ENCODE measurements at places on chromosomes 6 and 20.

DNA sequence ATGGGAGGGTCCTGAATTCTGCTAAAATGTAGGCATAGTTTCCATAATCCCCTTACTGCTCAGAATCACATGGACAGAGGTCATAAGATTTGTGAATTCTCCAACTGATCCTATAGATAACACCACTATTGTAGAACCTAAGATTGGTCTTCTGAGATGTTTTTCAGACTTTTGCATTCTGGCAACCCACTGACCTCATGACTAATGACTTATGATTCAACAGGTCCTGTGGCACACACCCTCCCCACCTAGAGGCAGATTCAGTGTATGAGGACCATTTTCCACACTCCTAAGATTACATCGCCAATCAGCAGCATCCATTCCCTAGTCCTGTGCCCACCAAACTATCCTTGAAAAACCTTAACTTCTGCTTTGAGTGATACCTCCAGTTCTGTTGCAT, 207.2 kb downstream of the BTBD9 start:
- peak; percentile 7 for DNase-seq

- no peak for DNase-seq
Observed at GRCh38 chr20:50009521-50010454, 27.0 kb downstream of the SNAI1 start.

DNA sequence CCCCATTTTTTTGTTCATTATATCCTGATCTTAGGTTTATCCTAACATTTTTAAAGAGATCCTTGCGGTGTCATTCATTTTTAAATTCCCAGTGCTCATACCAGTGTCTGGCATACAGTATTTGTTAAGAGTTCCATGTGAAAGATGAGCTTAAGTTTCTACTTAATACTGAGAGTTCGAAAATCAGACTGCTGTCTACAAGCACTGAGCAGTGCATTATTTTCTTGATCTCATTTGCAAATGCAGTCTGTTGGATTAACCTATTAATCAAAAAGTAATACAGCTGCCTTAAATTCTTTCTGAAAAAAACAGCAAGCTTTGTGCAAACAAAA, 663 bp downstream of the COQ3 start:
- no peak for DNase-seq

- DNase-seq: no peak
Observed at GRCh38 chr6:111794727-111795452, 78.4 kb downstream of the FYN start.

DNA sequence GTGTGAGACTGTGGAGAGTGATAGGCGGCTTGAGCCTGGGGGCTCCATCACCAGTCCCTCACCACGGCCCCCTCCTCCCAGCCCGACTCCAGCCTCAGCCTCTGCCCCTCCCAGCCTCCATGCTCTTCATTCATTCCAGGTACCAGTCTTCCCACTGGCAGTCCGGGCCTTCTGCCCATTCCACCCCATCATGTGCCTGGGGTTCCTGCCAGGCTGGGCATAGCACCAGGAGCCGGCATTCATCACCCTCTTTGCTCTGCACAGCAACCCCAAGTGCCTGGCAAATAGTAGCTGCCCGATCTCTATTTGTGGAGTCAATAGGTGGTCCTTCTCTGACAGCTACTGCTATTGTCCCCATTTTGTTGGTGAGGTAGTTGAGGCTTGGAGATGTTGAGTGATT, 39.6 kb upstream of the GTSF1L start:
- DNase-seq: no peak

DNA sequence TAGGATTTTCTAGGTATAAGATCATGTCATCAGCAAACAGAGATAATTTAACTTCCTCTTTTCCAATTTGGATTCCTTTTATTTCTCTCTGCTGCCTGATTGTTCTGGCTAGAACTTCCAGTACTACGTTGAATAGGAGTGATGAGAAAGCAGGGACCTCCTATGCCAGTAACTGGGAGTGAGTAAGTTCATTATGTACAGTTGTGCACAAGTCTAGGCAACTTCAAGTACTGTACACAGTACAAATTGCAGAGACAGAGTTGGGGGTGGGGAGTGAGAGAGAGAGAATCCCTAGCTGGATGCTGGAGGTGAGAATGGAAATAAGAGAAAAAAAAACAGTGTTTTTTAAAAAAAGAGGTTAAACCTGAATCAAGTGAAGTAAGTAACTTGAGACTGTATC, 210.2 kb downstream of the MMUT start:
- no peak for DNase-seq

DNA sequence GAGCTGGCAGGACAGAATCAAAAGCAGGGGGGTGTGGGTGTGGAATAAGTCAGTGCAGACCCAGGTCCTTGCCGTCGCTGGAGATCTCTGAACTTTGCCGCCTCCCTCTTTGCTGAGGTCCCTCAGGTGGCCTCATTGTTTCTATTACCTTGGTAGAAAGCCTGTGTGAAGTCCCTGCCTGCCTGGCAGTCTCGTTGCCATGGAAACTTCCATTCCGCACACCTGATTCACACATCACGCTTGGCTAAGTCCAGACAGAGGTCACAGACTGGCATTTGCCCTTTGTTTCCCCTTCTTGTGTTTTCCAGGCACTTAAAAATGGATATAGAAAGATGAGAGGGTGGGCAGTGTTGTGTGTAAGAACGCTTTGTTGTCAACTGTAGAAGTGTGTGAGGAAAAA, 260.6 kb downstream of the PRL start:
- DNase-seq: no peak

- DNase-seq: no peak
Observed at GRCh38 chr6:49479308-49479970, 16.3 kb downstream of the CENPQ start.

GRCh38 chr6:43723737-43724295, 36.2 kb upstream of the MRPS18A start:
- DNase-seq: peak; percentile 53

- no peak for DNase-seq
Observed at GRCh38 chr20:33408716-33409654, 7.7 kb upstream of the CDK5RAP1 start.

DNA sequence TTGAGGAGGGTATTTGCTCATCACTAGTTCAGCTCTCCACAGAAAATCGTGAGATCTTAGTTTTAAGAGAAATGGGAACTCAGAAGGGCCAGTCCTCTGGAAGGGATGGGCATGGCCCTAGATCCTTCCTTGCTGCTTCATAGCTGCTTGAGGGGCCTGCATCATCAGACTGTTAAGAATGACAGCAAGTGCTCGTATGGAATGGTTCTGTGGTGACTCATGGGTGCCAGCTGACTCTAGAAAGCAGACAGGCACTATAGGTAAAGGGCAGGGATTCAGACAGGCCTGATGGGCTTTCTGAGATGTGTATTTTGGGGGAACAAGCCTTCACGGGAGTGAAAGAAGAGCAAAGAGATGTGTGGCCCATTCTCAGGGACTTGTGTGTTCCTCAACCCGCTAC, 90.8 kb downstream of the MYLK4 start:
- DNase-seq: no peak

DNA sequence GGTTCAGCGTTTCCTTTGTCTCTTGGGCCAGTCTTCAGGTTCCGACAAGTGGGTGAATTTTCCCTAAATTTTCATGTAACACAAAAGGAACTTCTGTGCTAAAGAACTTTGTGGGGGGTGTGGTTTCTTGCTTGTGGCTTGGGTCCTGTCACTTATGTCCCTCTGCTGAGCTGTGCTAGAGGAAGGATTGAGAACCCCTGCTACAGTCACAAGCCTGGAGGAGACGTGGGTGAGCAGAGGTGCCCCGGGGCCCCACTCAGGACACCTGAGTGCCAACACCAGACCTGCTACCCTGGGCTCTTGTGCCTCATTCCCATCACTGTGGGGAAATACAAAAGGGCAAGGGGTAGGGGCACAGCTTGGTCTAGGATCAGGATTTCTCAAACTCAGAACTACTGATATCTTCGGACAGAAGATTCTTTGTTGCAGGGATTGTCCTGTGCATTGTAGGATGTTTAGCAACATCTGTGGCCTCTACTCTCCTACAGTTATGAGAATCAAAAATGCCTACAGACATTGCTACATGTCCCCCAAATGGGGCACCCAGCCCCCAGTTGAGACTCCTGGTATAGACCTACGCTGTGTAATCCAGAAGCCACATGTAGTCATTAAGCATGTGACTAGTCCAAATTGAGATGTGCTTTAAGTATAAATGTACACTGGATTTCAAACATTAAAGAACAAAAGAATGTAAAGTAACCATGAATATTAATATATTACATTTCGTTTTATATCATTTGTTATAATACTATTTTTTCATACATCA, 128.7 kb downstream of the LY86 start:
- no peak for DNase-seq

GRCh38 chr20:37457921-37458320, 63.1 kb upstream of the NNAT start:
- no peak for DNase-seq

- no peak for DNase-seq
Observed at GRCh38 chr20:20405623-20406022, 37.7 kb downstream of the INSM1 start.

DNA sequence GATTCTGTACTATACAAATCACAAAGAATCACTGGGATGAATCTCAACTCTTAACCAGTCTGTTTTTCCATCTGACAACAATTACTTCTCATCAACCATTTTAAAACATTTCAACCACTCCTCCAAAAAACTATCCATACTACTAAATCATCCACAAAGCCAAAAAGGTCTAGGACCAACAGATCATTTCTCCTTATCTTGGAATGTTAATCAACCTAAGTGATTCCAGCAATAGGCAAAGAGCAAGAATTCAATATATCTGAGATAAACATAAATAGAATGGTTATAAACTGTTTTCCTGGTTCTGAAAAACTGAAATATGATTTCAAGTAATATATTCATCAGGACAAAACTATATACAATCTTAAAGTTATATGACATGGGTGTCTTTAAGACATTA, 28.6 kb downstream of the RANBP9 start:
- DNase-seq: no peak

DNA sequence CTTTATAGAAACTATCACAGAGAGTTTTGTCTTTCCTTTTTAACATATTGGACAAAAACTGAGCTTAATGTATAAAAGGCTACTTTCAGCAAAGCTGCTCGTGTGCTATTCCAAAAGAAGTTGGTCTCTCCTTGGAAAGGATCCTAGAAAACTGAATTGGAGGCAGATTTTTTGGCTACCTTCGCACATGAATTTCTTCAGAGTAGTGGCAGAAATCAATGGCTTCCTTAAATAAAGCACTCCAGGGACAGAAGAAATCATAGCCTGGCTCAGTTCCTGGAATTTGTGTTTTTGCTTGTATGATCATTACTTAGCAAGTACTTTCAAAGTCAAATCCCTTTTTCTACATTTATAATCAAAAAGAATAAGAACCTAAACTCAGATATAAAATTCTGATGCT, 780.3 kb downstream of the PHF3 start:
- no peak for DNase-seq

DNA sequence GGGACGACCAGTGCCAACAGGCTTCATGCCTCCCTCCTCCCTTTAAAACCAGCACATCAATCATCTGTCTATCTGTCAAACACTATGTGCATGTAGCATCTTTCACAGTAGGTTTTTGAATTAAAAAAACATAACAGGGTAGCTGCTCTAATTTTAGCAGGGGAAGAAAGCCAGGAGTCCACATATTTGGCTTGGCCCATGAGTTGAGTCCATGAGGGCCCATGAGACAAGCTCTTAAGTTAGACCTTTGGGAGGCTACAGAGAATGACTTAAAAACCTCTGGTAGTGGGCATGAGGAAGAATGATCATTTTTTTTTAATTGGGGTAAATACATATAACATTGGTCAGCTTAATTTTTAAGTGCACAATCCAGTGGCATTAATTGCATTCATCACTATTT, 194.9 kb downstream of the UTRN start:
- DNase-seq: no peak
